ENCODE measurements at places on chromosomes 1 and 21.

DNA sequence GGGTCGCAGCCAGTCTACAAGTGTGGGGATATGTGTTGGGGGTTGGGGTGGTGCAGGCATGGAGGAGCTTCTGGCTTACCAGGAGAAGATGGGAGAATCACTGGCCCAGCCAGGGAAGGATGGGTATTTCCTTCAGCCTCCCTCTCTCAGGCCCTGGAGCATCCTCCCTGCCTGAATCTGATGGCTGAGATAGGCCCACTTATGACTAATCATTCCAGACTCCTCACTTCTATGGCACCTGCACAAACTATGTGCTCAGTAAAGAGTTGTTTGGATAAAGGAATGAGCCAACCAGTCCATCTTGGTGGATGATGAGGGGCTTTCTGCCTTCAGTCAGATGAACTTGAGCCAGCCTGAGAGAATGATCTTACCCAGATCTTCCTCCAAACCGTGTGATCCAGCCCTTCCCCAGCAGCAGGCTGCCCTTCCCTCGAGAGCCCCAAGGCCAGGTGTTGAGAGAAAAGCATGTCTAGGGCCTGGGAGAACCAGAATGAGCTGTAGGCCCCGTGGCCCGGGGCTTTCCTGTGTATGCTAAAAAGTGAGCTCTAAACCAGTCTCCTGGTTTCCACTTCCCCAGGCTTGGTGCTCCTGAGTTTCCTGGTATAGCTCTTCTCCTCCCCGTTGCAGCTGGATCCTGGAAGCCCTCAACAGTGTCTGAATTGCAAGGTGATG is 1.3 kb downstream of the GPA33 start:
- DNase-seq, result no peak

DNA sequence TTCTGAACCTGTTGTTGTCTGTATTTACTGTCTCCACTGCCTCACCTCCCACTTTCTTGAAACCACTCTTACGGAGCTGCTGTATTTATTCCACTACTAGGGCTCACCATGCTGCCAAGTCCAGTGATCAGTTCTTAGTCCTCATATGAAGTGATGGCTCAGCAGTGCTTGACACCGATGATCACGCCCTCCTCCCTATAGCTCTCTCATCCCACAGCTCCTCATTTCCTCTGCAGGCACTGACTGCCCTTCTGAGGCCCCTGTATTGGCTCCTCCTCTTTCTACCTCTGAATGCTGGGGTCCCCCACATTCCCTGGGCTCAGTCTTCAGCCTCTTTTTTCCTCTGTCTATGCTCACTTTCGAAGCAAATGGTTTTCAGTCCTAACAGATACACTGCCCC is 3.4 kb downstream of the CLCA1 start:
- DNase-seq, result no peak

DNA sequence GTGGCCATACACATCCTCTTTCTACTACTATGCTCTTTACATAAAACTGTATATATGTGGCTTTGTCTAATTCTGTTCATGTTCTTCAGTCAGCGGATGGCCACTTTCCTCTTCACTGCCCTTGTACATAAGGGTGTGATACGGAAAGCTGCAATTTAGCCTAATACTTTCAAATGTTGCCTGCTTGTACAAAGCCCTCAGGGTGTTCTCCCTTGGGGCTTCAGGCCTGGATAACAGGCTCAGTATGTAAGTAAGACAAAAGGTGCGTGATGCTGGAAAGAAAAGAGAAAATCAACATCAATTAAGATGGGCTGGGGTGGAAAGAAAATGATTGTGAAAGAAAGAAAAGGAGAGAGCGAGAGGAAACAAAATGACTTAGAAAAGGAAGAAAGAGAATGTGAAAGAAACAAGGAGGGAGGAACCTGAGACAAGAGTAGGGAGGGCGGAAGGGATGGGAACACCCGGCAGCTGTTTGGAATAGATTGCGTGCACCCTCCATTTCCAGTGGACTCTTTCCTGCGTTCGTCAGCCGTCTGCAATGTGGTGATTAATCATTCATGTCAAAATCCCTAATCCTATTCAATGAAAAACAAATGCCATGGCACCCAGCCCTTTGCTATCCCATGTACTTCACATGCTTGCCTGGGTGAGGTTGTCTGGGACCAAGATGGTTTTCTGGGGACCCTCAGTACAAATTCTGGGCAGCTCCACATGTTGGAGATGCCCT is 553.6 kb downstream of the NUF2 start:
- peak; percentile 22 for DNase-seq

- no peak for DNase-seq
Observed at GRCh38 chr1:25902462-25902861, 3.8 kb downstream of the STMN1 start.

GRCh38 chr1:95323123-95323522 is 89.1 kb downstream of the RWDD3 start:
- no peak for DNase-seq

DNA sequence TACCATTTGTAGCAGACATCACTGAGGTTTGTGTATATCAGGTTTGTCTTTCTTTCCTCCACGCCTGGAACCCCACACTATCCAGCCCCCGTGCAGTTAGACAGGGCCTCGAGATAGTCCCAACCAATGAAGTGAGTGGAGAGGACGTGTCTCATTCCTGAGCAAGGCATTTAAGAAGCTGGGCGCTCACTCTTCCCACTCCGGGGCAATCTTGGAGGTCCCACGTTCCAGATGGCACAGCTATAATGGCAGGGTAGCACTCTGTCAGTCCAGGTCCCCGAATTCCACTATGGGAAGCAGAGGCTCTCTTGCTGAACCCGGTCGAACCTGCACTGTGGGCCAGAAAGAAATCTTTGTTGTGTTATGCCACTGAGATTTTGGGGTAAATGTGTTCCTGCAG is 57.3 kb upstream of the CSF3R start:
- DNase-seq, result no peak

DNA sequence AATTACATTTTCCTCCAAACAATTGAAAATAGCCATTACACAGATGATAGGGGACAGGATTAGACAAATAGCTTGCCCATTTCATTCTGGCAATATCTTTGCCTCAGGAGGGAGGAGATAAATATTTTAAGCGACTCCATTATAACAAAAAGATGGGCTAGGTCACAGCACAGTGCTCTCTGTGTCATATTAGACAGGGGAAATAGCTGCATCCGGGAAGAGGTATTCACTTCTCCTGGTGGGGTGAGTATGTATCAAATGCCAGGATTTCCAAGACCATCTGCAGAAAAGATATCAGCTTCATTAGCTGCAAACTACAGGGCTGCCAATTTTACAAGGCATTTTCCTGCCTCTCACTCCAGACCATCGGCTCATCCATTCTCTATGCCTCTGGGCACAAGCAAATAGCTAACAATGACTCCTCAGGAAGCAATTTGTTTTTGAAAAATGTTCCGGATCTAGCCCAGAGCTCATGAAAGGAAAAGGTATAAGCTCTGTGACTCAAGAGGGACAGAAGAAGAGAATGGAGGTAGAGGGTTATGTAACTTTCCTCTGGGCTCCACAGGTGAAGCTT is 41.9 kb upstream of the ANGPTL7 start:
- no peak for DNase-seq

GRCh38 chr21:33950431-33951079 is 35.0 kb upstream of the ATP5PO start:
- DNase-seq, result no peak

- DNase-seq, result no peak
Observed at GRCh38 chr1:116908820-116909511, 750 bp upstream of the PTGFRN start.

GRCh38 chr1:85344256-85344694 is 67.8 kb upstream of the BCL10 start:
- no peak for DNase-seq

DNA sequence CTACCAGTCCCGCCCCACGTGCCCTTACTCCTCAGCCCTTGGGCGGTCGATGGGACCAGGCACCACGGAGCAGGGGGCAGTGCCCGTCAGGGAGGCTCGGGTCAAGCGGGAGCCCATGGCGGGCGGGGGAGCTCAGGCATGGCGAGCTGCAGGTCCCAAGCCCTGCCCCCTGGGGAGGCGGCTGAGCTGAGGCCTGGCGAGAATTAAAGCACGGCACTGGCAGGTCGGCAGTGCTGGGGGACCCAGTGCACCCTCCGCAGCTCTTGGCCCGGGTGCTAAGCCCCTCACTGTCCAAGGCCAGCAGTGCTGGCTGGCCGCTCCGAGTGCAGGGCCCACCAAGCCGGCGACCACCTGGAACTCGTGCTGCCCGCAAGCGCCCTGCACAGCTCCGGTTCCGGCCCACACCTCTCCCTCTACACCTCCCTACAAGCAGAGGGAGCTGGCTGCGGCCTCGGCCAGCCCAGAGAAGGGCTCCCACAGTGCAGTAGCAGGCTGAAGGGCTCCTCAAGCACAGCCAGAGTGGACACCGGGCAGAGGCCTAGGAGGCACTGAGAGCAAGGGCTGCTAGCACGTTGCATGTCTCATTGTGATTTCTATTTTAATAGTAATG is 166.8 kb upstream of the FMN2 start:
- DNase-seq, result no peak

- DNase-seq, result no peak
Observed at GRCh38 chr1:172163498-172164215, 256.8 kb upstream of the C1orf105 start.

DNA sequence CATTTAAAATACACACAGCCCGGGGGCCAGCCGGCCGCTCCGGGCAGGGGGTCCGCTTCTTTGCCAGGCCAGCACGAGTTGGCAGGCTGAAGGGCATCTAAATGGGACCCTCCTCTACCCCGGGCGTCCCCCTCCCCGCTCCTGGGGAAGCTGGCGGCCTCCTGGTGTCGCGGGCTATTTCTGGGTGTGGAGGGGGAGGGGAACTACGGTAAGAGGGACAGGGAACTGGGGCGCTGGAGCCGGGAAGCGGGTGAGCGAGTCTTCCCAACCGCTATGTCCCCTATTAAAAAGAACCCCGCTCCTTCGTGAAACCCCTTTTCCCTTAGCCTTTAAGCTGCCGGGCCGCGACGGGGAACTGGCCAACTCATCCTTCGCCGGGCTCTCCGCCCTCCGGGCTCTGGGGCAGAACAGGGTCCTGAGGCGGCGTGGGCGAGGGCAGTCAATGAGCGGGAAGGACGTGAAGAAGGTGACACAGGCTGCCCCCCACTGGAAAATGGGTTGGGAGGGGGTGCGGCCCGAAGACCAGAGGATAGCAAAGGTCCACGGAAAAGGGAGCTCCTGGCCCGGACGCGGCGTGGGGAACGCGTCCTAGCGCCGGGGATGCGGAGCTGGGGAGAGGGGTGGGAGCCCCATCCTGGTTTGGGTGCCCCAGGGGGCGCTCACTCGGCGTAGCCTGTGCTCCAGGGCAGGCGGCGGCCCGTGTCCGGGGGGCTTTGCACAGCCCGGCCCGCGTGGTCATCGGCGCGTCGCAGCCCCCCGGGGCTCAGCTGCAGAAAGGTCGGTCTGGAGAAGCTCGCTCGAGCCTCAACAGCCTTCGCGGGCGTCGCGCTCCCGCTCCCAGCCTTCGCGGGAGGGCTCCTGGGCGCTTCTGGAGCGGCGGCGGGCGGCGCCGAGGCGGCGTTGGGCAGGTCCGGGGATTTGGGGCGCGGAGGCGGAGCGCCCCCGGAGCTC is 544 bp downstream of the PPM1J start:
- DNase-seq, result no peak
